ENCODE measurements at places on chromosomes 12 and 14. TPM values are rescaled to one million over a fixed set of nuclear protein-coding genes. Genes with fewer than 3 reads are reported as not detected.

DNA sequence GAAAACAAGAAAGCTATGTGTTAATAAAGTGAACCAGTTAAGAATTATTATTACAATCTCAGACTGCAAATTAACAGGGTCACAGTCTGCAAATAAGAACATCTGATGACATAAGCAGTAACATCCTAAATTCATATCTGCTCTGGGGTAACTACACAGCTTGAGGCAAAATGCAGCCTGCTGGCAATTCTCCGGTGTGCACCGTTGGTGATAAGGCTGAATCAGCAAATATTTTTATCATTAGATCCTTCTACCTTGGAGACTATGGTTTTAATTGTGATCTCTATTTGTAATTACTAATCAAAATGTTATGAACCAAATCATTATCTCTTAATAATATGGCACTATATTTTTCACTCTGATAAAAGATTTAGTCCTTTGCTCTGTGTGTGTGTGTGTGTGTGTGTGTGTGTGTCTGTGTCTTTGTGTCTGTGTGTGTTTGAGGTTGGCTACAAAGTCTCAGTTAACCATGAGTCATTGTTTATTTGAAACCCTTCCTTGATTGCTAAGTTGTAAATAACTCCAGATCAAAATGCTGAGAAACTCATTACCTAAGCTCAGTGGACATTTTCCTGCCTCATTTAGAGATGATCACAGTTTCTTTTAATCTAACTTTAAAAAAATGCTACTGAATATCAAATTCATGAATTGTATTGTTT, 442.6 kb downstream of the GXYLT1 start:
- no peaks in the 10 kb centered on the region for H3K27me3 ChIP-seq
- DNase-seq, result no peak
- no peak overlapping the region for H3K27ac ChIP-seq
- H3K36me3 ChIP-seq, result no peaks in the 10 kb centered on the region

DNA sequence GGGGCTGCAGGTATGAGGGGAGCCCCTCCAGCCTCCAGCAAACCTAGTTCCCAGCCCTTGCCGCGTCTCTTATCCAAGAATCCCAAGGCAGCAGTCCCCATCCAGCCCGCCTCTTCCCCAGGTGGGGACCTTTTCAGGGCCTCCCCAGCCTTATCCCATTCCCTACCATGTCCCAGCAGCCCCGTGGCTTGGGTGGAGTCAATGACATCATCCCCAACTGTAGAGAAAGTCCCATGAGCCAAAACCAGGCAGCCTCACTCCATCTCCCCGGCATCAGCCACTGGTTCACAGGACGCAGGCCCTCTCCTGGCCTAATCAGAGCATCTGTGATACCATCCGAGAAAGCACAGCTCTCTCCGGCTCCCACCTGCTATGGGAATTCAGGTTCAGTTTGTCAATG, 131.0 kb downstream of the NCOR2 start:
- H3K4me1 ChIP-seq, result peaks cover 4% of the 10 kb centered on the region
- no peaks in the 10 kb centered on the region for H3K36me3 ChIP-seq
- H3K4me3 ChIP-seq, result no peak overlapping the region
- no peak overlapping the region for H3K27ac ChIP-seq
- no peak for DNase-seq

DNA sequence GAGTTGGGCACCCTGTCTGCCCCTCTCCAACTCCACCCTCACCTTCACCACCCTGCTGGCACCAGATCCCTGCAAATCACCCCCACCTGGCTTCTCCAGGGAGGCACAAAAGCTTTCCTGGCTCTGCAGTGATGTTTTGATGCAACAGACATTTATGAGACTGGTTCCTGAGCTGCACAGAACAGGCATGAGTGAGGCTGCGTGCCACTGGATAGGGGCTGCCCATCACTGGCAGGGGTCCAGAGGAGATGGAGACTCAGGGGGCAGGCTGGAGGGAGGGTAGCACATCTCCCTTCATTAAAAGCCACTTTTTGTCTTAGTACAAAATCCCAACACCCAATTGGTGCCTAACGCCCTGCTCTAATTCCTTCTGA, 17.3 kb upstream of the ZDHHC22 start:
- no peak overlapping the region for H3K27ac ChIP-seq
- peaks cover 3% of the 10 kb centered on the region for H3K27me3 ChIP-seq
- H3K4me3 ChIP-seq, result no peak overlapping the region
- H3K36me3 ChIP-seq, result no peaks in the 10 kb centered on the region
- DNase-seq, result no peak

- H3K4me3 ChIP-seq, result no peak overlapping the region
- H3K36me3 ChIP-seq, result no peaks in the 10 kb centered on the region
- no peak overlapping the region for H3K27ac ChIP-seq
- no peaks in the 10 kb centered on the region for H3K27me3 ChIP-seq
These were observed 163.4 kb downstream of the RAD51B start for GRCh38 chr14:67982711-67983608.

HSPB8 gene
- total RNA-seq, result 81.3 TPM

DNA sequence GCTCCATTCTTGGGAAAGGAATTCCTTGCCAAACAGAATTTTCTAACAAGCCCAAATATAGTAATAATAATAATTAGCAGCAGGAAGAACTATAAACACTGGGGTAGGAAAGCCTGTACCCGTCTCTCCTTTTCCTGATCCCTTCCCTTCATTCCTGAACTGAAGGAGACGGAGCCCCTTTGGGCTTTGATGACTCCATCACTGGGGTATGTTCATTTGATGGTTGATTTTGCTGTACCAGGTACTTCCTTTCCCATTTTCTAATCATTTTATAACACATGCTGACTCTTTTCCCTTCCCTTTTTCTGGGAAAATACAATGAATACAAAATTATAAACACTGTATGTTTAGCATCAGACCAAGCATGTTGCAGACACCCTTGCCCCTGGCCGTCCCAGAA, 3.6 kb upstream of the RCOR1 start:
- no peaks in the 10 kb centered on the region for H3K27me3 ChIP-seq
- no peaks in the 10 kb centered on the region for H3K36me3 ChIP-seq
- H3K4me3 ChIP-seq, result no peak overlapping the region
- DNase-seq, result no peak

Data from kidney (tissue), 22 donors.